ENCODE measurements at places on chromosomes 11 and 22. TPM values are rescaled to one million over a fixed set of nuclear protein-coding genes. Genes with fewer than 3 reads are reported as not detected.

TRIM64C gene
- total RNA-seq, result not detected

PRG3 gene
- not detected for total RNA-seq

SLC15A3 gene
- total RNA-seq, result 3.4 TPM

MS4A15 gene
- not detected for total RNA-seq

GLYATL1 gene
- total RNA-seq, result 1.3 TPM

DUSP8 gene
- 0.74 TPM for total RNA-seq

NXPE1 gene
- not detected for total RNA-seq

LRRC75B gene
- 7.6 TPM for total RNA-seq

OR8D4 gene
- total RNA-seq, result not detected

SCGB1D2 gene
- total RNA-seq, result not detected

USH1C gene
- not detected for total RNA-seq

OR51B4 gene
- not detected for total RNA-seq
